Placental pericyte (primary cell): ENCODE measurements at places on chromosomes 1 and 21. TPM values are rescaled to one million over a fixed set of nuclear protein-coding genes. Genes with fewer than 3 reads are reported as not detected.

ARTN gene
- 0.14 TPM in 1 of 2 replicates, not detected in the other for total RNA-seq

KRTAP19-1 gene
- not detected in 2 replicates for total RNA-seq

SPRR4 gene
- not detected in 2 replicates for total RNA-seq

COL9A2 gene
- 0.14 and 1.8 TPM in 2 replicates for total RNA-seq

FAM72D gene
- total RNA-seq, result 0.22 and 1.1 TPM in 2 replicates

SLC25A24 gene
- 41.8 and 113 TPM in 2 replicates for total RNA-seq

CAPN8 gene
- total RNA-seq, result not detected in 2 replicates

APCS gene
- not detected in 2 replicates for total RNA-seq

ASTN1 gene
- total RNA-seq, result not detected in 2 replicates

F13B gene
- total RNA-seq, result under 0.01 TPM in 1 of 2 replicates, not detected in the other

LAMC2 gene
- 1.5 and 3.4 TPM in 2 replicates for total RNA-seq

MASP2 gene
- total RNA-seq, result under 0.01 TPM in 1 of 2 replicates, not detected in the other

OPTC gene
- not detected in 2 replicates for total RNA-seq

CLDN8 gene
- total RNA-seq, result not detected in 2 replicates

DDOST gene
- total RNA-seq, result 222 and 372 TPM in 2 replicates

AADACL4 gene
- total RNA-seq, result not detected in 2 replicates

JTB gene
- total RNA-seq, result 109 and 147 TPM in 2 replicates

SPRR2A gene
- total RNA-seq, result not detected in 2 replicates

GART gene
- total RNA-seq, result 98.7 and 125 TPM in 2 replicates

FMOD gene
- 0.29 and 7.9 TPM in 2 replicates for total RNA-seq

RIMS3 gene
- 0.14 and 0.66 TPM in 2 replicates for total RNA-seq

A3GALT2 gene
- total RNA-seq, result 0.29 TPM in 1 of 2 replicates, not detected in the other

KAZN gene
- 2.2 and 3.4 TPM in 2 replicates for total RNA-seq

GBP2 gene
- 8.7 and 39.8 TPM in 2 replicates for total RNA-seq

CR1 gene
- total RNA-seq, result under 0.01 TPM in 1 of 2 replicates, not detected in the other

ZBTB18 gene
- total RNA-seq, result 5.3 and 5.5 TPM in 2 replicates

RGS4 gene
- 2.4 and 538 TPM in 2 replicates for total RNA-seq

GPR52 gene
- 1.3 and 3.1 TPM in 2 replicates for total RNA-seq

TNFSF4 gene
- total RNA-seq, result 7.4 and 9.3 TPM in 2 replicates

KRTAP21-1 gene
- not detected in 2 replicates for total RNA-seq

GLRX2 gene
- 8.3 and 13.5 TPM in 2 replicates for total RNA-seq

GPR37L1 gene
- under 0.01 and 0.22 TPM in 2 replicates for total RNA-seq

PTCH2 gene
- total RNA-seq, result 0.22 and 0.29 TPM in 2 replicates

AMY2A gene
- not detected in 2 replicates for total RNA-seq

STIL gene
- total RNA-seq, result 3.9 and 36.8 TPM in 2 replicates

PLA2G4A gene
- 22.8 and 39.7 TPM in 2 replicates for total RNA-seq

ADGRL4 gene
- total RNA-seq, result 3.7 and 44.8 TPM in 2 replicates

RPE65 gene
- total RNA-seq, result not detected in 2 replicates

LRRC7 gene
- total RNA-seq, result under 0.01 TPM in 2 replicates

GRIK1 gene
- total RNA-seq, result not detected in 2 replicates

DIO1 gene
- not detected in 2 replicates for total RNA-seq

TLCD4 gene
- total RNA-seq, result 0.22 and 0.29 TPM in 2 replicates

C1orf185 gene
- not detected in 2 replicates for total RNA-seq

MDM4 gene
- total RNA-seq, result 35.8 and 43.5 TPM in 2 replicates

TRAF3IP3 gene
- 0.14 TPM in 1 of 2 replicates, not detected in the other for total RNA-seq
